Hematopoietic multipotent progenitor cell treated with erythropoietin and hydrocortisone succinate and interleukin-3 and kit ligand, for 15 days (in vitro differentiated cells): ENCODE measurements at places on chromosomes 12 and 14.

DNA sequence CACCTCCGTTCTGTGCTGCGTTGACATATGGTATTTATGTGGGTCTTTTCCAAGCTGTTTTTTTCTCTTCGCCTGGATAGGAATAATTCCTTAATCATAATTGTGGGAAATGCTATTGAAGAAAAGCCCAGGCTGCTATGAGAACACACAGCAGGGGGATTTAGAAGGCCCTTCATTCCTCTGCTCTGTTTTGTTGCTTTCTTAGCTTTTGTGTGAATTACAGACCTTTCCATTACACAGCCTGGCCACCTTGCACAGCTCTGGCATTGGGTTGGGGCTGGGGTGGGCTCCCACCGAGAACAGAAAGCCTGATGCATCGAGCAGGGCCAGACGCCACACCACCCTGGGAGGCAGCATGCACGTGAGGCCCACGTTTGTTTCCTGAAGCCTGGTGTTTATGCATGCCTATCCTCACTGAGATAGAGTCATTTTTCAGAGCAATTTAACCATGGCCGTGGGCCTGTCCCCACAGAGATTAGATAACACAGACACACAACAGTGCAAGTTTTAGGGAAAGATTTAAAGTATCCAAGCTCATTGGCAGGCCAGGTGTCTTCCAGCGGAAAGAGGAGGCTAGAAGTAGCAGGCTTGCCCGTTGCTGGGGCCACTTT is 287.6 kb upstream of the PWP1 start:
- DNase-seq, result no peak

GRCh38 chr12:23005387-23005786 is 380.4 kb downstream of the ETNK1 start:
- no peak for DNase-seq

DNA sequence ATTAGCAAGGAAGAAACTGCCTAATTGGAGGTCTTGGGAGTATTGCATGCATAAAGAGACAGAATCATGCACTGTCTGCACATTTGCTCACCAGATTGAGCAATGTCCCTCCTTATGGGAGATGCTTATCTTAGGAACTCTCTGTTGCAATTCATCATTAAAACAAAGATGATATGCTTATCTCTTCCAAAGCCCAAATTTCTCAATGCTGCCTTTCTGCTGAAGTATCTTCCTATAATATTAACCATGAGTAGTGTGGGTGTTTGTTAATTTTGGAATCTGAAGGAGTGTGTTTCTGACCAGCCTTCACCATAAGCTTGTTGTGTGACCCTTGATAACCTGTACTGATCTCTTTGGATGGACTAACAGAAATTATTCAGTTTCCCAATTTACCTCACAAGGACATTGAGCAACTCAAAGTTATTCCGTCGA is 1257.6 kb upstream of the FLRT2 start:
- no peak for DNase-seq

- DNase-seq, result no peak
Measured at GRCh38 chr14:59175404-59175803, 13.1 kb upstream of the DAAM1 start.

DNA sequence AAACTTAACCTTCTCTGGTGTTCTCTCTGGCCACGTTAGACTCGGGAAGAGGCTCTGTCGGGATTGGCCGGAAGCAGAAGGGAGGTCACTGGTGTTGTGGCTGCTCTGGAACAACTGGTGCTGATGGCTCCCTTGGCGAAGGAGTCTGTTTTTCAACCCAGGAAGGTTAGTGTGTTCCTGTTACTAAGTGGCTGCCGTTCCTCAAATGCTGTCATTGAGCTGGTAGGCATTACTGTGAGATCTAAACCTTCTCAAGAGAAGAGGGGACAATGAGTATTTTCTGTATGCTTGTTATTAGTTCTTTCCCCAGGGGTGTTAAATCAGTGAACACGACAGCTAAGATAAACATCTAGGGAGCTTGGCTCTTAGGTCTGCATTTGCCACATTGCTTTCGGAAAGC is 18.3 kb downstream of the POP5 start:
- no peak for DNase-seq

GRCh38 chr14:52112336-52113018 is 43.6 kb upstream of the NID2 start:
- no peak for DNase-seq

- DNase-seq, result no peak
Measured at GRCh38 chr12:92133171-92133570, 12.5 kb downstream of the BTG1 start.

DNA sequence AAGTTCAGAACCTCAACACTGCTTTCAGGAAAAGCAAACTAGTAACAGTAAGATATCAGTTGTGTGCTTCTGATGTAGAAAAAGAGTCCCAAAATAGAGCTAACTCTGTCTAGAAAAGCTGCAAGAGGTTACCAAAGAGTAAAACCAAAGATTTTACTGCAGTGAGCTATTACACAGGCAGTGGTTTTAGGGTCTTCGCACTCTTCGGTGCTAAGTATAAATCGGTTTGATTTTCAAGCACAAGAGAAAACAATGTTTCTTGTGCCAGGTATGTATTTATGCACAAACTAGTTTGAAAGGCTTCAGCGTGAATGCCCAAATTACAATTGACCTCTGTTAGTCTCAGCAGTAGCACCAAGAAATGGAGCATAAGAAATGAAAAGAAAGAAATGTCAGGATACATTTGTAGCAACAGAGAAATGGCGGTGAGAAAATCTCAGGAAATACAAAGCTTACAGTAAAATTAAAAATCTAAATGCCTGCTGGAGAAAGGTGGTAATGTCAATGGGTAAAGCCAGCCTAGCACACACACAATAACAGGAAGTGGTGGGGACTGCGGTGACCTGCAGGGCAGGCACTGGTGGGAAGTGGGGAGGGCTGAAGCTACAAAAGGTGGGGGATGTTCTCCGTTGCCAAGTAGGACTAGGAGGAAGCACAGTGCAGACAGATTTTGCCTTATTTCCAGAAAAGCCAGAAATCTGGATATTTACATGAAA is 18.0 kb upstream of the DYRK2 start:
- no peak for DNase-seq

DNA sequence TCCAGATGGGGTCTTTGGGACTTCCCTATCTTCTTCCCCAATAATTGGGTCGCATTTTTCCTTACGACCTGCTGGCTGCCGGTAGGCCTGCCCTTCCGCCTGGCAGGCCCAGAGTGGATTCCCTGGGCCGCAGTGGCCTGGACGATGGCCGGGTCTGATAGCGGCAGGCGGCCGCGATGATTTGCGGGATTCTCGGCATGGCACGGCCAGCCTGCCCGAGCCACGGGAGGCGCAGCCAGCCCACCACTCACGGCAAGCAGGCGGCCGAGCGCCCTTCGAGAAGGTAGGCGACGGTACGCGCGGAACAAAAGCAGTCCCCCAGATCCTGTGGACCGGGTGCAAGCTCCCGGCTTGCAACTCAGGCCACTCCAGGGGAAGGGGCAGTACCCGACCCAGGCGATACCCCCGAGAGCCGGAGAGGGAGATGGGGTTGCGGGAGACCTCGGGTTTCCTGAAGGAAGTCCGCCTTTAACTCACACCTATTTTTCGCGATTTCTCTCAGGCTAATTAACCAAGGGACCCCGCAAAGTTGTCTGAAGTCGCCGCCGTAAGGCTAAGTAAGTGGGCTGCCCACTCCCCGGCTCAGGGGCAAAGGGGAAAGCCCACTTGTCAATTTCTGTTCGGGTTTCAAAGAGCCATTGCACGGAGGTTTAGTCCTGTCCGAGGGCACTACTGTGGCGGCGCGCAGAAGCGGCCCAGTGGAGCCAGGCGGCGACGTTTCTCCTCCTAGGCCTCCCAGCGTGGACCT is 1.4 kb upstream of the GSC start:
- DNase-seq, result no peak

DNA sequence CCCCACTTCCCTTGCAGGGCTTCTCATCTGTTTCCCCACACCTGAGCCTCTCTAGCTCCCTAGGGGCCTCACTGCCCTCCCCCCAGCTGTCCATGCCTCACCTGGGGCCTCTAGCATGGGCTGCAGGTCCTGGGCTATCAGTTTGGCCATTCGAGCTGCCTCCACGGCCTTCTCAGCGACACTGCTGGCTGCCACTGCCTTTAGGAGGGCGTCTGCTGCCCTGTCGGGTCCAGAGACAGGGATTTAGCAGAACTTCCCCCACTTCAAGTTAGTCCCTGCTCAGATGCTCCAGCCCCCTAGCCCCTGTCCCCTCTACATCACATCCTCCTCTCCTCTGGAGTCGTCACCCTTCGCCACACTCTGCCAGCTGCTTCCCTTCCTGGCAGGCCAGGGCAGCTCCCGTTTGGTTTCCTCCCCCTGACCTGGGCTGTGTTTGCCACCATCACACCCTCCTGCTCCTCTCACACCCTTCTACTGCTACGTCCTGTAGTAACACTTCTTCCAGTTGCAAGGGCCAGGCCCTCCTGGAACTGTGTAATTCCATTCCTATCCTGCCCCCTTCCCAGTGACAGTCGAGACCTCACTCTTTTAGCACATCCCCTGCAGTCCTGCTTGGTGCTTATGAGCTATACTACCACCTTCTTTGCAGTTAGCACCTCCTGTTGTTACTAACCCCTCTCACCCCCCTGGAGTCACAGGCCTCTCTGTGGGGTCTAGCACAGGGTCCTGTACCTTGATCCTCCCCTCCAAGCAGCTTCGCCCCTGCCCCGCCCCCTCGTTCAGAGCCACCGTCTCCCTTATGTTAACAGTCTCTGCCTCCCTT is 4.3 kb upstream of the AP1G2 start:
- DNase-seq, result no peak

GRCh38 chr14:103230021-103230420 is 104.0 kb upstream of the EIF5 start:
- no peak for DNase-seq

DNA sequence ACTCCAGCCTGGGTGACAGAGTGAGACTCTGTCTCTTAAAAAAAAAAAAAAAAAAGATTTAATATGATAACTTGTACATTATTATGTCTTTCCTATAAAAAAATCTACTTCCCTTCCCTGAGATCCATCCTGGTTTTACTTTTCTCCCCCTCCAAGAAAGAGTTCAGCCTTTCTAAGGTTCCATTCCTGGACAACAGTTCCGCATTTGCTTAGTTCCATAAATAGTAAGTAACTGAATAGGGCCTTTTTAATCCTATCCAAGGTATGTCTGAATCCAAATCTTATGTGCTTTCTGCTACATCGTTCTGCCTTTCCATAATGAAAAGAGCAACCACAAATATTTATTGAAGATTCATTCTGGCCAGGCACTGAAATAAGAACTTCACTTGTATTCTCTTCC is 187.8 kb downstream of the DACT1 start:
- DNase-seq, result no peak

- DNase-seq, result no peak
Measured at GRCh38 chr12:102642199-102642598, 161.8 kb upstream of the IGF1 start.

- no peak for DNase-seq
Measured at GRCh38 chr12:130948136-130948535, 5.6 kb upstream of the ADGRD1 start.

DNA sequence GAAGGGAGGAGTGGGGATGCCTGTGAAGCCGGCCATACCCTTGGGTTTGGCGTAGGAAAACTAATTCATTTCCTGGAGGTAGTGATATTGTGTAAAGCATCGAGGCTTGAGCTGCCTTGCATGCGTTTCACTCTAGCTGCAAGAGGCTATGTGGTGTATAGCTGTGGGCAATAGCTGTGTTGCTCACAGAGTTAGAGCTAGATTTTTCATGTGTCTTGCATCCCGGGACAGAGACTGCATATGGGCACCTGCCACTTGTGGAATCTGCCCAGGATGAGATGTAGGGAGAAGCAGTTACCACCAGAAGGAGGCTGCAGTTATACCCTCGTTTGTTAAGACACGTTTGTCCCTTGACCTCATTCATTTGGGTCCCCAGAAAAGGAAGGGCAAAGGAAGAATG is 106.7 kb downstream of the KTN1 start:
- DNase-seq, result no peak

DNA sequence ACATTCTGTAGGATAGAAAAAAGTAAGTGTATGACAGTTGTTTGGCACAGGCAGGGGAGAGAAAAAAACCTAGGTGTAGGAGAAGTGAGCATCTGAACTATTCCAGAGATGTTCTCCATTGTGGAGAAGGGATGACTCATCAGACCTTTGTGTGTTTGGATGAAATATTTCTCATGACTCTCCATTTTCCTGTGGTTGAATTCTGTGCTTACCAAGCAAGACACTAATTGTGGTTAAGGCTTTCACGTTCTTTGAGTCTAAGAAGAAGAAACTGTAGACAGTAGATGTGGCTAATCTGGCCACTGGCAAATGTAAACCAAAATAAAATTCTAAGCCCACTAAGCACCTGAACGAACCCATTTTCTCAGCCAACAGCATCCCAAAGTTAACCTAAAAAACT is 107.9 kb upstream of the GZMB start:
- DNase-seq, result no peak

GRCh38 chr14:99479906-99480869 is at the start of gene SETD3:
SETD3 (minus strand) TSS chr14:99480859; CDS start chr14:99465805, 15,054 bp downstream.
- DNase-seq, result peak; percentile 11

DNA sequence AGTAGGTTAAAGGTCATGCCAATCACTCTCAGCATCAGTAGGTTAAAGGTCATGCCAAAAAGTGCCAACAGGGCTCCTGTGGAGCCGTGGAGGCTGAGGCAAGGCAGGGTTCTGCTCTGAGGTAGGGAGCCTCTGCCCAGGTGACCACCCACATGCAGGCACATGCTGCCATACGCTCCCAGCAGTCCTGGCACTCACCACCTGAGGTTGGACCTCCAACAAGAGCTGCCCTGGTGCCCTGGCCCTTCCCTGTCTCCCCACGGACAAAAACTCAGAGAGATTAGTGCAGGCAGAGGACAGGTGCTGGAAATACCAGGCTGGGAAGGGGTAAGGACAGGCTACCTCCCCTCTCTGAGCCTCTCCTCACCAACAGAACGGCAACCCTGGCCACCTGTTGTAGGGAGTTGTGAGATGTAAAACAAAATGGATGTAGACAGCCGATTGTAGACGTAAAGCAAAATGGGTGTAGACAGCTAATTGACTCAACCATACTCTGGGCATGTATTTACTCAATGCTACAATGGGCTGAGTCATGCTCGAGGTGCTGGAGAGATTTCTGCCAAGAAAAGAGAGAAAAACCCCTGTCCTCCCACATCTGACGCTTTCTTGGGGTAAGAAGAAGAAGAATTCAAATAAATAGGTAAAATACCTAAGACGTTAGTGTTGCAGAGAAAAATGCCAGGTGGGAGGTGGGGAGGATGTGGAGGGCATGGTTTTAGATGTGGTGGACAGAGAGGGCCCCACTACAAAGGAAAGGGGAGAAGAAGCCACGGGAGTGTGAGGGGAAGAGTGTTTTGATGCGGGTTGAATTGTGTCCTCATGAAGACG is 32.4 kb downstream of the LTBP2 start:
- no peak for DNase-seq
